ENCODE measurements at places on chromosomes 1 and 21.

GRCh38 chr1:11752359-11753088 lies 9.5 kb upstream of the C1orf167 start:
- DNase-seq: no peak

DNA sequence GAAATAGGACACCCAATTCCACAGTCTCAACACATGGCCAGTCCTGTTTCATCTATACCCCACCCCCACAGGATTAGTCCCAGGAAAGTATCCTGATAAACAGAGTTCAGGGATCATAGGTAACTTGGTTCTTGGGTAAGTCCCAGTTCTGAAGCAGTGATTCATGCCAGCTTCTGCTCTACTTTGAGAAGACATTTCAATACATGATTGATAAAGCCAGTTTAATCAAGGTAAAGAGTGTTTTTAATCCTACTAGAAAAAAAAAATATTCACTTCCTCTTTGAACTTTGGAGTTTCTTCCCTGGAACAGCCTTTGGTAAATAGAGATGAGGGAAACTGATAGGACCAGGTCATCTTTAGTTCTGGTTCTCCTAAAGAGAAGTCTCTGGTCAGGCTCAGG lies 142.4 kb downstream of the TLR5 start:
- DNase-seq: no peak

GRCh38 chr1:63316984-63317816 lies 5.2 kb upstream of the FOXD3 start:
- no peak for DNase-seq

- DNase-seq: no peak
Measured at GRCh38 chr21:38590449-38591217, 92.4 kb upstream of the ERG start.

DNA sequence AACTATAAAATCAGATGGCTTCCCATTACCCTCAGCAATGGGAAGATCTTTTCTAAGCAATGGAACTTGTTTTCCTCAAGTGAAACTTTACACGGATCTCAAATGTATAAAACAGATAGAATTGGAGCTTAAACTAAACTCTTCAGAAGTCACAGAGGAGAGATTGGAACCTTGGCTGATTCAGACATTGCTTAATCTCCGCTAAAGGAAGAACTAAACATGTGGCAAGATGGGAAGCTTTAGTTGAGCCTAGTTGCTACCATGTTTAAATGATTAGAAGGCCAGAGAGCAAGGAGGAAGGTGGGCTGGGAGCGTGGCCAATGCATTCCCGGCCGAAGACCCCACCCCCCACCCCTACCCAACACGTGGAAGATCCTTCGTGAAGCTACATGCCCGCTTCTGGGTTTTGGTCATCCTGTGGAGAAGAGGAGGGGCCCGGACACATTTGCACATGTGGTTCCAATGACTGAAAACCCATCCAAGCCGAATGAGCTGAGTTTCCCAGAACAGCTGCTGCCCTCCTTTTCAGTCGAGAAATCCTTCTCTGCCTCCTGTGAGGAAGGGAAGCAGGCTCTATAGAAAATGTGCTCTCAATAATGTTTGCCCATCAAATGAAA lies 164.3 kb downstream of the MIS18A start:
- no peak for DNase-seq

DNA sequence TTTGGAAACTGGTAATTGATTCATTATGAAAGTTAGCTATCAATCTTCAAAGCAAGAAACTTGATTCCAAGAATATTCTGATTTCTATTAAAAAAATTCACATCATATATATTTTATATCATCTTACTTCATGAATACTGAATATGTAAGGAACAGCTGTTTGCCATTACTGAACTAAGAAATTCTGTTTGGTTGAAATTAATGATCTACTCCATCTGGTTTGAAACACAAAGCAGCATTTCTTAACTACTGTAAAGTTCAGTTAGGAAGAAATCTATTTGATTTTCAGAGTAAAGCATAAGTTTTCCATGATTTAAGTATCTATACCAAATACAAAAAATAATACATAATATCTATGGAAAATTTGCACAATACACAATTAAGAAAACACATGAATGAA lies 66.0 kb upstream of the SCYL3 start:
- no peak for DNase-seq

- DNase-seq: no peak
Measured at GRCh38 chr1:7940034-7940433, 605 bp downstream of the TNFRSF9 start.

DNA sequence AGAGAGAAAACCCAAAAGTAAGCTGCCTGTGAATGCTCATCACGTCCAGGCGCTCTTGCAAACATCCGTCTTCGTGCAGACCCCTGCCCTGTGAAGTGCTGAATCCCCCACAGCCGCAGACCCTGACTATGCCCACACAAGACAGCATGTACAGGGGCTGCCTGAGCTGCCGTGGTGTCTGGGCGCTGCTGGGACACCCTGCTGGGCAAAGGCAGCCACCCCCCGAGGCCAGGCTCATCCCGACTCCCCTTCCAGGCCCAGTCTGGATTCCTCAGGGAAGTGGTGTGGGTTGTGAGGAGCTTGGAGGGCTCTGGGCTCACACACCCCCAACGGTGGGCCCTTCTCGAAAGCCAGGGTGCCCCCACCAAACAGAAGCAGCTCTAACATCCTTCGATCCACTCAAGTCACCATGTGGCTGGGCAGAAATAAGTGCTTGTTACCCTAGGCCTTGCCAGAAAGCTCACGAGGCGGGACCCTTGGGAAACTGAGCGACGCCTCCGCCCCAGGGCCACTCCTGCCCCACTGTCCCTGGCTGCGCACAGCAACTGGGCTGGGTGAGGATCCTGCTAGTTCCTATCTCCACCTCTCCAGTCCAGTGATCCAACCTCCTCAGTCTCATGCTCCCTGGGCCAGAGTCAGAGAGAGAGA lies 4.8 kb upstream of the WNT9A start:
- DNase-seq: no peak

DNA sequence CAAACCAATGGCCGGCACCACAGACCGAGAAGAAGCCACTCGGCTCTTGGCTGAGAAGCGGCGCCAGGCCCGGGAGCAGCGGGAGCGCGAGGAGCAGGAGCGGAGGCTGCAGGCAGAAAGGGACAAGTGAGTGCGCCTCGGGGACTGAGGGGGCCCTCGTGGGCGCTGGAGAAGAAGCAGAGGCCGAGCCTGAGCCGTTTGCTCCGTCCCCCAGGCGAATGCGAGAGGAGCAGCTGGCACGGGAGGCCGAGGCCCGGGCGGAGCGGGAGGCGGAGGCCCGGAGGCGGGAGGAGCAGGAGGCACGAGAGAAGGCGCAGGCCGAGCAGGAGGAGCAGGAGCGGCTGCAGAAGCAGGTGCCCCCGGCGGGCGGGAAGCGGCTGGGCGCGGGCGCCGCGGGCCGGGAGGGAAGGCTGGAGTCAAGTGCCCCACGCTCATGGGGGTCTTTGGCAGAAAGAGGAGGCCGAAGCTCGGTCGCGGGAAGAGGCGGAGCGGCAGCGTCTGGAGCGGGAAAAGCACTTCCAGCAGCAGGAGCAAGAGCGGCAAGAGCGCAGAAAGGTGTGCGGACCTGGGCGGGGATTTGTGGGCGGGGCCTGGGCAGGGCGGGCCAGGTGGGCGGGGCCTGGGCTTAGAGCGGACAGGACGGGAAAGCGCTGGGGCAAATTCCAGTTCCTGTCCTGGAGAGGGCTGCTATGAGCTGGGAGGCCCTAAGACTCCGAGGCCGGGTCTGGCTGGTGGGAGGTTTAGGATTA lies 22.7 kb downstream of the MAP7D1 start:
- no peak for DNase-seq

GRCh38 chr1:66758241-66758755 lies 6.0 kb downstream of the DYNLT5 start:
- no peak for DNase-seq

Data from left kidney (tissue), 8 donors.